ENCODE measurements at places on chromosomes 7 and 10. TPM values are rescaled to one million over a fixed set of nuclear protein-coding genes. Genes with fewer than 3 reads are reported as not detected.

DNA sequence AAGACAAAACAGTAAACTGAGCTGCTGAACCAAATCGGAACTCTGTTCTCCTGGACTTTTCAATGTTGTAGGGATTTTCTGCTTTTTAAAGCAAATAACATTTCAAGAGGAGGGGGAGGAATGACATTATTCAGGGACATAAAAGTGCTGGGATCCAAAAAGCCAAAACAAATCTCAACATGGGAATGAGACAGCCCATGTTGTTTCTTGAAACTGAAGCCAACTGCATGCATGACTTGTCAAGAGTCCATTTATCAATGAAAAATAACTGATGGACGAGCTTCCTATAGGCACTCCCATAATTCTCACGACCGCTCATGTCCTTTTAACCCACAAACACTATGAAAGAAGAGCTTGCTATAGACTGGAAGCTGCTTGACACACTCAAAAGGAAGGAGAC, 27.8 kb downstream of the FAM53B start:
- H3K36me3 ChIP-seq = peaks cover 12% of the 10 kb centered on the region
- DNase-seq = no peak
- H3K4me1 ChIP-seq = peaks cover 80% of the 10 kb centered on the region

GRCh38 chr10:79981450-79982361, 32.8 kb upstream of the SFTPD start:
- peak; percentile 32 for DNase-seq
- H3K4me1 ChIP-seq = peaks cover 24% of the 10 kb centered on the region
- H3K4me3 ChIP-seq = peak overlapping the region; percentile 64
- no peak overlapping the region for H3K27ac ChIP-seq
- peaks cover 61% of the 10 kb centered on the region for H3K27me3 ChIP-seq

GRCh38 chr10:117964536-117964935, 82.2 kb downstream of the RAB11FIP2 start:
- no peak overlapping the region for H3K4me3 ChIP-seq
- DNase-seq = no peak
- no peaks in the 10 kb centered on the region for H3K4me1 ChIP-seq
- H3K27ac ChIP-seq = no peak overlapping the region

DNA sequence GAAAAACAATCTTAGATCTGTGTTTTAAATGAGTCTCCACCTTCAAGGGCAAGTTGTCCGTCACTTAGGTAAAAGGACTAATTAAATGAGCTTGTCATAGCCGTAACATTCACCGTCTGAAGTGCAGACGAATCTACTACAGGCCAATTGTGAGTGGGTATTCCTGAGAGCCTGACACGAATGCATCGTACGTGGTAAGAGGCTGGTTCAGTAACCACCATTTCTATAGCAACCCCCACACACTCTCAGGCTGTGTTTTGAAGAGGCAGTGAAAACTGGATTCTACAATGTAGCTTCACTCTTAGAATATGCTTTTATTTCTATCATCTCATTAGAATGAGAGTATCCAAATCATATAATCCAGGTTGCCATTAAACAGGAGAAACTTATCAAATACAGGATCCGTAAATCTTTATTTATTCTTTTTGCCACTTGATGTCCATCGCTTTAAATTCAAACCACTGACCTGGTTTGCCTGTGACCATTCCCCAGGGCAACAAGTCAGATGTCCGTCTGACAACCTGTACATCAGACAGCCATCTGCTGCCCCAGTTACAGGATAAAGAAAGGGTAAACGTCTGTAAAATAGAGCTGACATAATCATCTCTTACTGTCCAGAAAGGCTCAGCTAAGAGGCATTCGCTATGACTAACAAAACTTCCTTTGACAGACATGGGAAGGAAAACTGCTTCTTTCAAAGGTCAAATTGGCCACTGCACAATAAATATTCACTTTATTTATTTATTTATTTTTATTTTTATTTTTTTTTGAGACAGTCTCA, 70.3 kb upstream of the NMT2 start:
- no peak overlapping the region for H3K27ac ChIP-seq
- H3K4me3 ChIP-seq = no peak overlapping the region
- no peaks in the 10 kb centered on the region for H3K27me3 ChIP-seq
- DNase-seq = peak; percentile 50
- peaks cover 13% of the 10 kb centered on the region for H3K4me1 ChIP-seq
- peaks cover 3% of the 10 kb centered on the region for H3K36me3 ChIP-seq

DNA sequence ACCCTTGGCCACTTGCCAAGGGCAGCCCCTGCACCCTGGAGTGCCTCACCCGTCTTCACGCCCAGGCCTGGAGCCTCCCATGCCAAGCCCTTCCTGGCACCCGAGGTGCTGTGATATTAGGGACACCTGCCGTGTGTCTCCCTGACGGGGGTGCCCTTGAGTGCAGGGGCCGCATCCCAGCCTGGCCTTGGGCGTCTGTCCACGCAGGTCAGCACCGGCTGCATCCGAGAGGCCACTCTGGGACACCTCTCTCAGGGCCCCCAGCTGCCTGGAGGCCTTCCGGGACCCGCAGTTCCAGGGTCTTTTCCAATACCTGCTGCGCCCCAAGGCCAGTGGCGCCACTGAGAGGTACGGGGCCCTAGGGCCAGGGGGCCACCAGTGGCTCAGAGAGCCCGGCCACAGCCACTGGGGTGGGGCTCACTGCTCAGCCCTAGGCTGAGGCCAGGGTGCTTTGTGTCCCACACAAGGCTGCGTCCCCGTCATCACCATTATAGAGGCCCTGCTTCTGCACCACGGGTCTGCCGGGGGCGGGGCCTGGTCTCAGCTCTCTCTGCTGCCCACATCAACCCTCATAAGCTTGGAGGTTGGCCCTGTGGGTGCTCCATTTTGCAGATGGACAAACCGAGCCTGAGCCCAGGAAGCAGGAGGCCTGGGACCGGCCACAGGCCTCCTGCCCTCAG, 12.7 kb downstream of the AP5Z1 start:
- H3K4me3 ChIP-seq = no peak overlapping the region
- no peaks in the 10 kb centered on the region for H3K4me1 ChIP-seq
- no peak for DNase-seq
- no peaks in the 10 kb centered on the region for H3K27me3 ChIP-seq
- peaks cover 13% of the 10 kb centered on the region for H3K36me3 ChIP-seq

DNA sequence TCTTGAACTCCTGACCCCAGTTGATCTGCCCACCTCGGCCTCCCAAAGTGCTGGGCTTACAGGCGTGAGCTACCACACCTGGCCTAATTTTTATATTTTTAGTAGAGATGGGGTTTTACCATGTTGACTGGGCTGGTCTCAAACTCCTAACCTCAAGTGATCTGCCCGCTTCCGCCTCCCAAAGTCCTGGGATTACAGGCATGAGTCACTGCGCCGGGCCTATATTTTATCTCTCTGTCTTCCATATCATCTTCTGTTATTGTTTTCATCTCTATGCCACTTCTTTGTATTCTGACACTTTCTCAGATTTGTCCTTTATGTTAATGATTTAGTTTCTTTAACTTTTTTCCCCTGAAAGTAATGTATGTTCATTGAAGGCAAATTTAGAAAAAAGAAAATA, 55.0 kb upstream of the FMC1 start:
- no peaks in the 10 kb centered on the region for H3K4me1 ChIP-seq
- H3K4me3 ChIP-seq = no peak overlapping the region
- no peak for DNase-seq
- no peak overlapping the region for H3K27ac ChIP-seq
- H3K36me3 ChIP-seq = peaks cover 16% of the 10 kb centered on the region

GRCh38 chr10:79383974-79384606, 36.8 kb downstream of the PPIF start:
- H3K4me1 ChIP-seq = peaks cover 4% of the 10 kb centered on the region
- DNase-seq = no peak
- H3K27ac ChIP-seq = no peak overlapping the region
- no peaks in the 10 kb centered on the region for H3K27me3 ChIP-seq
- H3K36me3 ChIP-seq = no peaks in the 10 kb centered on the region

DNA sequence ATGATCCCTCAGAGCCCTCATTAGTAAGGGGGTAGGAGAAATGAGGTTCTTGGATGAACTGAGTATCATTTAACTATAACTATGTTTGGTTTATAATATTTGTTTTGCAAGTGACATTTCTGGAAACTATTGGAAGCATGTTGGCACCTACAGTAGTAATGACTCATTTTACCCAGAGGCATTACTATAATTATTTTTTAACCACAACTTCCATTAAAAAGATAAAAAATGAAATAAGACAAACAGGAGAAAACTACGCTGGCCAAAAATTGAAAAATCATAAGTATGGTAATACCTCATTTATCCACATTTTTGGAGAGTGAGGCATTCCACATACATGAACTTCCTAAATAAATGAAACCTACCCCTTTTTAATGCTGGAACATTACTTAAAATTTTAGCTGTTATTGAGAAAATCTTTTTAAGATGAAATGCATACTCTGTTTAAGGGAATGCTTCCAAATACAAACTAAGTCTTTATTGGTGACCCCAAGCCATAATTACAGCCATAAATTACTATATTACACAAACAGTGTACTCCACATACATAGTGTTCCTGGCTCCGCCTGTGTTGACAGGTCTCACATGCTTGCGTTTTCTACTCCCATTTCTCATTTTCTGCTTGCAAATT, 84.6 kb upstream of the CAPZA2 start:
- H3K4me1 ChIP-seq = peaks cover 6% of the 10 kb centered on the region
- no peak overlapping the region for H3K27ac ChIP-seq
- no peaks in the 10 kb centered on the region for H3K36me3 ChIP-seq

Gene HGF
- total RNA-seq = not detected

- peaks cover 41% of the 10 kb centered on the region for H3K4me1 ChIP-seq
- peak; percentile 13 for DNase-seq
- no peak overlapping the region for H3K27ac ChIP-seq
- peak overlapping the region; percentile 65 for H3K4me3 ChIP-seq
- H3K27me3 ChIP-seq = peaks cover 7% of the 10 kb centered on the region
Observed at GRCh38 chr7:77415476-77415822, 700 bp downstream of the GSAP start.

- no peaks in the 10 kb centered on the region for H3K27me3 ChIP-seq
- no peak overlapping the region for H3K4me3 ChIP-seq
- no peak overlapping the region for H3K27ac ChIP-seq
Observed at GRCh38 chr10:109253306-109253705, 670.0 kb downstream of the XPNPEP1 start.

- H3K27ac ChIP-seq = peak overlapping the region; percentile 70
- peaks cover 36% of the 10 kb centered on the region for H3K4me1 ChIP-seq
- no peaks in the 10 kb centered on the region for H3K27me3 ChIP-seq
- peaks cover 37% of the 10 kb centered on the region for H3K36me3 ChIP-seq
Observed at GRCh38 chr7:45021604-45022296, 21.7 kb downstream of the CCM2 start.

- DNase-seq = peak; percentile 48
- H3K4me1 ChIP-seq = no peaks in the 10 kb centered on the region
- H3K27me3 ChIP-seq = no peaks in the 10 kb centered on the region
Observed at GRCh38 chr10:70540089-70540788, 61.7 kb downstream of the PALD1 start.

DNA sequence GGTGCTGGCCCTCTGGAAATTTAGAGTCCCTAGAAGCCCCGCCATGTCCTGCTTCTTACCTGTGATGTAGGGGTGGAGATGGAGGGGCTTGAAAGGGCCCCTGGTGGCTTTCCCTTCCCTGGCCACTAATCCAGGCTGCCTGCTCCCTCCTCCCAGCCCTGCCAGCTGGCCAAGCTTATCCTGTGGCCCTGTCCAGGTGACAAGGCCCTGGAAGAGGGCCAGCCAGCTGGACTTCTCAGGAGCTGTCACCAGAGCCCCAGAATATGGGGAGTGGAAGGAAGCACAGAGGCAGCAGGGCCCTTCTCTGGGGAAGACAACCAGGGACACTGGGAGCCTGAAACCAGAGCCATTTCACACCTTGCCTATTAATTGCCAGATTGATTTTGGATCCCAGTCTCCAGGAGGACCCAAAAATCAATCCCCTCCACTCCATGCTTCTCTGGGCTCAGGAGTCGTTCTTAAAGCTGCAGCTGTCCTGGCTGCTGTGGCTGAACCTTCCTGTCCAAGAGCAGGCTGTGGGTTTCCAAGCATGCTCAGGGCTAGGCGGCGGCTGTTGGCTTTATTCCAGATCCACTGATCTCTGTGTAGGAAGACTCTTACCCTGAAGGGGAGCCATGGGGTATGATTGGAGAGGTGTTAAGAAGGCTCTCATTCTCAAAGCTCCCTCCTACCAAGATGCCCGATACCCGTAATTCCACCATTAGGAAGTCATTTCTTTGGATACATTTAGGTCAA, 52.6 kb upstream of the PCBD1 start:
- H3K27me3 ChIP-seq = no peaks in the 10 kb centered on the region
- no peak overlapping the region for H3K4me3 ChIP-seq
- H3K4me1 ChIP-seq = no peaks in the 10 kb centered on the region
- no peaks in the 10 kb centered on the region for H3K36me3 ChIP-seq
- DNase-seq = no peak
- no peak overlapping the region for H3K27ac ChIP-seq

Gene HELLS
- total RNA-seq = 146 TPM

Gene GNGT1
- not detected for total RNA-seq

DNA sequence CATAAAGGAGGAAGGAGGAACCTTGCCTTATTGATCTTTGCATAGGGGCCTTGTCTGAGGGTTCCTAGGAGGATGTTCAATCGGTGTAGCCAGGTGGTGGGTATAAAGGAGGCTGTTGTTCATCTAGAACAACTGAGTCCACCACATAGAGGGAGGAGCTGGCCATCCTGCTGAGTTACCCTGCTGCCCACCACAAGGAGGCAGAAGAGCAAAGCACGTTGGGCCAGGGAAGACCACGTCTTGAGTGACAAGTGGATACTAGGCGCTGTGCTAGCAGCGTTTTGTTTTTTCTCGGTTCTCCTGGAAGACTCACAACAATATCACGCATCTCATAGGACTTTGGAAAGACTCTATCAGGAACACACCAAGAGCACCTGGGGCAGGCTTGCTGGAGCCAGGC, 20.0 kb downstream of the FOXI2 start:
- no peak overlapping the region for H3K27ac ChIP-seq
- peaks cover 4% of the 10 kb centered on the region for H3K27me3 ChIP-seq
- H3K4me1 ChIP-seq = no peaks in the 10 kb centered on the region
- no peak for DNase-seq
- H3K4me3 ChIP-seq = no peak overlapping the region

- no peaks in the 10 kb centered on the region for H3K36me3 ChIP-seq
- no peaks in the 10 kb centered on the region for H3K4me1 ChIP-seq
- no peak for DNase-seq
- no peak overlapping the region for H3K4me3 ChIP-seq
Observed at GRCh38 chr10:132197271-132198067, 10.7 kb downstream of the DPYSL4 start.

DNA sequence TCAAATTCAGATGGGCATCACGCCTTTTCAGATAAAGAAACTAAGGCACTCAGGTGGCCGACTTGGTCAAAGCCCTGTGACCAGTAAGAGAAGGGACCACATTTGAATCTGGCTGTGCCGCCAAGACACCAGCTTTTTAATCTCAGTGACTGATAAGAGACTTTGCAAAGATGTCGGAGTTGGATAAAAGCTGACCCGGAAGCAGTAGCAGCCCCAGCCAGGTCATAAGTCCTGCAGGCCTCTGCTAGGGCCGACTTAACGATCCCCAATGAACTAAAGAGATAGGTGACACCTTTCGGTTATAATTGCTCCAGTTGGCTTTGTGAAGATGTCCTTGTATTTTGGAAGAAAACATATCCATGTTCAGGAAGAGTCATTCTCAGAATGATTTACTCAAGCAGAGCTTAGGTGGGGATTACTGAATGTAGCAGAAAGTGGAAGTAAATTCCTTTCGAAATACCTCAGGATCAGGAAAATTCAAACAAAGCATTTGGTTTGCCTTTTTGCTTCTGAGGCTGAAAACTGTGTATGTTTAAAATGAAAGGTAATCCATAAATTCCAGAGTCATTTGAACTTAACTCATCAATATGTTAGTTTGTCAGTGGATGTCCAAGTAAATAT, 164.2 kb upstream of the PITRM1 start:
- no peak overlapping the region for H3K4me3 ChIP-seq
- no peak overlapping the region for H3K27ac ChIP-seq
- no peaks in the 10 kb centered on the region for H3K36me3 ChIP-seq
- peaks cover 3% of the 10 kb centered on the region for H3K27me3 ChIP-seq

- H3K36me3 ChIP-seq = no peaks in the 10 kb centered on the region
- H3K27me3 ChIP-seq = peaks cover 5% of the 10 kb centered on the region
- peaks cover 11% of the 10 kb centered on the region for H3K4me1 ChIP-seq
- H3K27ac ChIP-seq = no peak overlapping the region
- no peak for DNase-seq
Observed at GRCh38 chr7:151454305-151454704, 14.4 kb upstream of the CRYGN start.

Measured in activated CD8-positive, alpha-beta T cell treated with anti-CD3 and anti-CD28 coated beads for 36 hours (primary cell).